ENCODE measurements at places on chromosomes 11 and 22.

DNA sequence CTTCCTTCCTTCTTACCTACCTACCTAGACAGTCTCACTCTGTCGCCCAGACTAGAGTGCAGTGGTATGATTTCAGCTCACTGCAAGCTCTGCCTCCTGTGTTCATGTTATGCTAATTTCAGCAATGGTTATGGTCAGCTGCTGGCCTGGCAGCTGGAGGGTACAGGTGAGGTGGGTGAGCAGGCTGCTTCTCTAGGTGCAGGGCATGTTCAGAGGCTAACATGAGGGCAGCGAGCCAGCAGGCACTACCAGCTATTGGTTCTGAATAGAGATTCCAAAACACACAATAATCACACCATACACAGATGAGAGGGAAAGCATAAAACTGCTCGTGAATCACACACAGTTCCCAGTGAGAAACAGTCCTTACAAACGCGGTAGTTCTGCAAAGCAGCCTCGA lies 48.7 kb upstream of the RFPL3 start:
- DNase-seq: no peak

- DNase-seq: no peak
Measured at GRCh38 chr11:114820621-114821020, 142.3 kb downstream of the NXPE2 start.

GRCh38 chr22:46073683-46074504 lies 76.4 kb upstream of the PPARA start:
- no peak for DNase-seq

DNA sequence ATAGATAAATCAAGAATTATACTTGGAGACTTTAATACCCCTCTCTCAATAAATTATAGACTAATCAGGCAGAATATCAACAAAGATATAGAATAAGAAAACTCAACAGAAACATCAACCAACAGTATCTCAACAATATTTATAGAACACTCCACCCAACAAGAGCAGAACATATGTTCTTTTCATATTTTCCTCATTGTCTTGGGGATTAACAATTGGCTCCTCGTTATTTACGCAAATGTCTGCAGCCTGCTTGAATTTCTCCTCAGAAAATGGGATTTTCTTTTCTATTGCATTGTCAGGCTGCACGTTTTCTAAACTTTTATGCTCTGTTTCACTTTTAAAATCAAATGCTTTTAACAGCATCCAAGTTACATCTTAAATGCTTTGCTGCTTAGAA lies 37.0 kb upstream of the FBLN1 start:
- DNase-seq: no peak

DNA sequence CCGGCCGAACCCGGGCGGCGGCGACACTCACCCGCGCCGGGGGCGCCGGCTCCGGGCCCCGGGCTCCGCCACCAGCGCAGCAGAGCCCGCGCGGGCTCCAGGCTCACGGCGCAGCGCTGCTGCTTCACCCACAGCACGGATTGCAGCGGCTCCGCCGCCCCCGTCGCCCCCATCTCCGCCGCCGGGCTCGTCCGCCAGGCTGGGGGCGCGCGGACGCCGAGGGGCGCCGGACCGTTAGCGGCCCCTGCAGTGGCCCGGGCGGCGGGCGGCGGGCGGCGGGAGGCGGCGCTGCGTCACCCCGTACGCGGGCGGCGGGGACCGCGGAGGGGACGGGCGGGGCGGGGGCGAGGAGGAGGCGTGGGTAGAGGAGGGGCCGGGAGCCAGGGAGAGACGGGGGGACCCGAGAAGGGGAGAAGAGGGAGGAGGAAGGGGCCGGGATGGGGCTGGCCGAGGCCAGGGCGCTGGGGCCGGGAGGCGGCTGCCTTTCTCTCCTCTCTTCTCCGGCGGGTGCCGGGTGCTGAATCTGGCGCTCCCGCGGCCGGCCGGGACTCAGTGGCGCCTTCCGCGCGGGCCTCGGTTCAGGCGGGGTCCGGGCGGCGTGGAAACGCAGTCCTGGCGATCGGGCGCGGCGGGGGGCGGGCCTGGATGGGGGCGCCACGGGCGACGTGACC lies at the start of gene CERK:
Gene CERK, minus strand, starts transcription at position 277 of the 671 bp plus-strand sequence. Its CDS starts 104 bp downstream, at position 173.
- no peak for DNase-seq

DNA sequence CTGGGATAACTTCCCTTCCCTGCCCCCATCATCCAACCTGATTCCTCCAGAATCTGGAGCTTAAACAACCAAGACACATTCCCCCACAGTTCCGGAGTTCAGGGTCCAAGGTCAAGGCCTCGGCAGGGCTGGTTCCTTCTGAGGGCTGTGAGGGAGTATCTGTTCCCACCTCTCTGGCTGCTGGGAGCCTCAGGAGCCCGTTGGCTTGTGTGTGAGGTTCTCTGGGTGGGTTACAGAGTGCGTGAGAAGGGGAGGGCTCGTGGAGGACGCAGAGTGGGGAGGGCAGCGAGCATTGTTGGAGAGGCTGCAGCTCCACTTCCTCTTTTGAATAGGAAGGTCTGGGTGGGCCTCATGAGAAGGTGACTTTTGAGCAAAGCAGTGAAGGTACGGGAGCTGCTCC lies 8.5 kb downstream of the SERHL2 start:
- DNase-seq: no peak

DNA sequence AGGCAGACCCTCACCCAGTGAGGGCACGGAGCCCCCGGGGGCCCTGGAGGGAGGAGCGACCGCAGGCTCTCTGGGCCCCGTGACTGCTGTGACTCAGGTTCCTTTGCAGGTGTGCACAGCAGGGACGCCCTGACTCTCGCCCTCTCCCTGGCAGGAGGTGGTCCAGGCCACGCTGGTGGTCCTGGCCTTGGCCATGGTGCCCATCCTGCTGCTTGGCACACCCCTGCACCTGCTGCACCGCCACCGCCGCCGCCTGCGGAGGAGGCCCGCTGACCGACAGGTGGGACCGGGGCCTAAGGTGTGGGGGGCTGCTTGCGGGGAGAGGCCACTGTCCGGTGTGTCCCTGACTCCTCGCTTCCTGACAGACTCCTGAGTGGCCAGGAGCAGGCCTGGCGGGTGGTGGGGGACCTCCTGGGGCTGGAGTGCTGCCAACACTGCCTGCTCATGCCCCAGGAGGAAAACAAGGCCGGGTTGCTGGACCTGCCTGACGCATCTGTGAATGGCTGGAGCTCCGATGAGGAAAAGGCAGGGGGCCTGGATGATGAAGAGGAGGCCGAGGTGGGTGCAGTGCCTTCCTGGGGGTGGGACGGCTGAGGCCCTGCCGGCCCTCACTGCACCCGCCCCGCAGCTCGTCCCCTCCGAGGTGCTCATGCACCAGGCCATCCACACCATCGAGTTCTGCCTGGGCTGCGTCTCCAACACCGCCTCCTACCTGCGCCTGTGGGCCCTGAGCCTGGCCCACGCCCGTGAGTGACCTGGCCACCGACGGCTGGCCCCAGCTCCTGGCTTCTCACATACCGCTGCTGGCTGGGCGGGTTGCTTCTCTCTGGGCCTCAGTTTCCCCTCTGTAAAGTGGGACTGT lies 10.9 kb downstream of the TCIRG1 start:
- DNase-seq: no peak

GRCh38 chr11:46363455-46364005 lies 16.3 kb downstream of the DGKZ start:
- DNase-seq: no peak

DNA sequence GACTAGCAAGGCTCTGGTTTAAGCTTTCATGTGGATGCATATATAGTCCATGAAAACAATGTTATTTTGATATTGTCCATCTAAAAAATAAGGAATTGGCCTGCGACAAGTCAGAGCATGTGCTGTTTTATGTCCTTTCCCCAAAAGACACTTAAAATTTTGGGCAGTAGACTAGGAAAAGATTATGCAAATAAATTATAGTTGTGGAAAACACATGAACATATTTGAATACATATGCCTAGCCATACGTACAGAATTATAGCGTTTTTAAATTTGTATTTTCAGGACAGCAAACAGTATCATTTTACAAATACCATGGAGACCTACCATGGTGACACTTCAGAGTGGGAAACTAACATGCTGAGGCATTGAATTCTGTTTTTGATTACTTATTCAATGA lies 113.8 kb upstream of the SLC5A12 start:
- no peak for DNase-seq

- no peak for DNase-seq
Measured at GRCh38 chr11:47616726-47617416, 22.7 kb upstream of the C1QTNF4 start.

- no peak for DNase-seq
Measured at GRCh38 chr11:66080055-66080817, 10.2 kb downstream of the PACS1 start.

DNA sequence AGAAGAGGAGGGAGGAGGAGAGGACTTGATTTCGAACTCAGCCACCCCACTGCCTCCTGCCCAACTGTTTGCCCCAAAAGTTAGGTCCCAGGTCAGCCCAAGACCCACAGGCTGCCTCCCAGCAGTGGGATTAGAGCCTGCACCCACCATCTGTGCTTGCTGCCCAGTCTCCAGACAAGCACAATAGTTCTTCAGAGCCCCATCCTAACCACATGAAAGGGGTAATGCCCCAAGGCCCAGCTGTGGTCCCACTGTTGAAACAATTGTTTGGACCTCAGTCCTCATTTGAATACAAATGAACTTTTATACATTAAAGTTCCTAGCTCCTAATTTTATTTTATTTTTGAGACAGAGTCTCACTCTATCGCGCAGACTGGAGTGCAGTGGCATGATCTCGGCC lies 5.4 kb upstream of the VPS51 start:
- DNase-seq: no peak

DNA sequence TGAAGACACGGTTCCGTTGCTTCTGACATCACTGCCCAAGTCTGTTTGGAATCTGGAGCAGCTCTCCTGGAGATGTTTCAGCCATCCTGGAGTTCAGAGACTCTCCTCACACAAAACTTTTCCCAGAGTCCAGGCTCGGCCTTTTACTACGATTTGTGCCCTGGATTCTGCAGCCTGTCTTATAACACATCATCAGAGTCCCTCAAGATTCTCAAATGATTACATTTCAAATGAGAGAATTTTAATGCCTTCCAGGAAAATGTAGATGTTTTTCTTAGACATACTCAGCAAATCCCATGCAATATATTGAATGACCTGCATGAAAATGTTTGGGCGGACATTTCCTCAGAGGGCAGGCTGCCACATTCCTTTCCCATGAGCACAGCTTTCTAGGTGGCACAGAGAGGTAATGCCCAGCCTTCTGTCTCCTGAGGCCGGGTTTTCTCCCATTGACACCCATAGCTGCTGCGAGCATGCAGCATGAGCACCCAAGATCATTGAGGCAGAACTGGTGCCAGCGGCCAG lies 129.1 kb downstream of the SNX19 start:
- no peak for DNase-seq

- DNase-seq: no peak
Measured at GRCh38 chr11:11988099-11988651, 20.3 kb downstream of the DKK3 start.

DNA sequence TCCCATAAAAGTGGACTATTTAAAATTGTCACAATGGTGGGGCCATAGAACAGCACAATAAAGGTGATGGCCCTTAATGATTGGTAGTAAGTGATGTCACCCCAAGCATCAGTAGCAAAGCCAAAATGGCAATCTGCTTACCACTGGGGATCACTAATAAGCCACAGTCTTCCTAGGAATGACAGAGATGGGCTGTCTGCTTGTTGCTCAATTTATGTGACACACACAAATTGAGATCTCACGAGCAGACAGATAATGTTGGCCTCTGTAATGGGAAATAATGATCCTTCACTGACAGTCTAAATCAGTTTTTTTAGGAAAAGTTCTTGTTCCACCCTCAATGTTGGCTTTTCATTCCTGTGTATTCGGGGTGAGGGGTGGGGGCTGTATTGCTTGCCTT lies 515.1 kb downstream of the BRD1 start:
- DNase-seq: no peak

DNA sequence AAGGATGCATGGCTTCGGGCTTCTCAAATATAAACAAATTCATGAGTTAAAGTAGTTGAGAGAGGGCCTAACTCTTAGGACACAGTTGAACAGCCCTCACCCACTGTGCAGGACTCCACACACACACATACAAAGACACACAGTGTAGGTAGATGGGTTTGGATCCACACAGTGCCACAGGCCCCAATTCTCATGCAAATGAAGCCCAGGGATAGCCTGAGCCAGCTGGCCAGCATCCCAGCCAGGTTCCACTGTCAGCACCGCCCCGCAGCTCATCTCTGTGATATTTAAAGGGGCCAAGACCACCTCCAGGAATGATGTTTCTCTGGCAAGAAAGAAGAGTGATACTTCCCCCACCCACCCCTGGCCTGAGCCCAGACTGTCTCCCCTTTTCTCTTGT lies 11.7 kb downstream of the SLC35C1 start:
- no peak for DNase-seq

DNA sequence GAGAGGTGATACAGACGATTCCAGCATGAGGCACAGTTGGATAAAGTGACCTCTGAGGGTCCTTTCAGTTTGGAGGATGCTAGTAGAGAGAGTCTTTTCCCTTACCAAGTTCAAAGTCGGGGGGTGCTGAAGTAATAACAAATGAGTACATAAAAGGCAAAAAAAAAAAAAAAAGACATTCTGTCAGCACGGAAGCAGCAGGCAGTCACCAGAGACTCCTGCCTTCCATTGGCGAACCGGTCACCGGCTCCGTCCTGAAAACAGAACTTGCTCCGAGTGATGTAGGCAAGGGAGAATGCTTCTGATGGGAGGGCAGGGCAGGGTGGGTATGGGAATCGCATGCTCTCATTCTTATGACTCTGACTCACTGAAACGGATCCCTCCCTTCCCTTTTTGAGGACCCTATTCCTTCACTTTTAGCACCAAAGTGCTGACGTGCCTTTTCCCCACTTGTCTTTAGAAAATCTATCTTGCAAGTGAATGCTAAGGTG lies 65.9 kb downstream of the PRR5L start:
- peak; percentile 69 for DNase-seq

DNA sequence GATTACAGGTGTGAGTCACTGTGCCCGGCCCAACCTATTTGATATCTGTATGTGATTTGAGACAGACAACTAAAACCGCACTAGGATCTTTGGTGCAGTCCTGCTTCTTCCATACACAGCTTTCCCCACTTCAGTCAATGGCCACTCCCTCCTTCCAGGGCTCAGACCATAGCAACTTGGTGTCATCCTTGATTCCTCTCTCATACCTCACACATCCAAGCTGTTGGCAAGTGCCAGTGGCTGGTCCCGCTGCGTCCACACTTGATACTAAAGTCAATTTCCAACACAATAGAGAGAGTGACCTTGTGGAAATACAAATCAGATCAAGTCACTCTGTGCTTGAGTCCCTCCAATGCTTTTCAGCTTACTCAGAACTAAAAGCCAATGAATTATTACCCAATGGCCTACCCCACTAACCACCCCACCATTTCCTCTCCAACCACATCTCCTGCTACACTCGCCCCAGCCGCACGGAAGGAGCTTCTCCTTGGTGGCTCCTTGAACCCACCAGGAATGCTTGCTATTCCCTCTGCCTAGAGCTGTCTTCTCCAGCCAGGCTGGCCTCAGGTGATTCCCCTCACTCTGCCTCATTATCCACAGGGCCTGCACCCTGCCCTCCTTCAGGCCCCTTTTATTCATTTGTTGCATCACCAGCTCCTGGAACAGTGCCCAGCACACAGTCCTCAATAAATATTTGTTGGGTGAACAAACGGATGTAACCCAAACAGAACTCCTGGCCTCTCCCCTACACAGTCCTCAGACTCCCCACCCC lies 12.9 kb downstream of the ABTB2 start:
- DNase-seq: peak; percentile 94

- no peak for DNase-seq
Measured at GRCh38 chr22:39908136-39908535, 7.3 kb downstream of the GRAP2 start.
